ENCODE measurements at places on chromosomes 5 and 9.
A peak's percentile ranks its signal among the peaks of the same experiment; 100 is the strongest.

- DNase-seq: no peak
- no peak overlapping the region for H3K27ac ChIP-seq
- H3K36me3 ChIP-seq: no peaks in the 10 kb centered on the region
- no peak overlapping the region for H3K4me3 ChIP-seq
- H3K27me3 ChIP-seq: no peaks in the 10 kb centered on the region
Measured at GRCh38 chr5:125451622-125452021, 705.2 kb upstream of the ZNF608 start.

GRCh38 chr9:7266911-7267595 is 509.3 kb downstream of the KDM4C start:
- H3K36me3 ChIP-seq: no peaks in the 10 kb centered on the region
- DNase-seq: no peak
- no peaks in the 10 kb centered on the region for H3K27me3 ChIP-seq
- no peaks in the 10 kb centered on the region for H3K4me1 ChIP-seq

GRCh38 chr5:75510836-75511434 is 494 bp downstream of the CERT1 start:
- peak overlapping the region; percentile 90 for H3K4me3 ChIP-seq
- H3K36me3 ChIP-seq: no peaks in the 10 kb centered on the region
- no peaks in the 10 kb centered on the region for H3K27me3 ChIP-seq
- H3K27ac ChIP-seq: peak overlapping the region; percentile 90
- peaks cover 33% of the 10 kb centered on the region for H3K4me1 ChIP-seq

GRCh38 chr9:114887963-114888362 is 42.4 kb downstream of the TNFSF8 start:
- no peaks in the 10 kb centered on the region for H3K4me1 ChIP-seq
- no peaks in the 10 kb centered on the region for H3K27me3 ChIP-seq
- no peak for DNase-seq
- no peaks in the 10 kb centered on the region for H3K36me3 ChIP-seq
- H3K27ac ChIP-seq: no peak overlapping the region
- H3K4me3 ChIP-seq: no peak overlapping the region

GRCh38 chr5:60810438-60811085 is 33.5 kb downstream of the ELOVL7 start:
- H3K4me1 ChIP-seq: no peaks in the 10 kb centered on the region
- DNase-seq: no peak
- no peaks in the 10 kb centered on the region for H3K36me3 ChIP-seq
- H3K27me3 ChIP-seq: no peaks in the 10 kb centered on the region
- H3K27ac ChIP-seq: no peak overlapping the region
- H3K4me3 ChIP-seq: no peak overlapping the region

GRCh38 chr9:74958587-74958986 is 5.9 kb upstream of the C9orf40 start:
- no peak for DNase-seq
- no peaks in the 10 kb centered on the region for H3K36me3 ChIP-seq
- no peak overlapping the region for H3K4me3 ChIP-seq
- H3K4me1 ChIP-seq: no peaks in the 10 kb centered on the region
- H3K27me3 ChIP-seq: no peaks in the 10 kb centered on the region
- no peak overlapping the region for H3K27ac ChIP-seq

GRCh38 chr5:54692631-54693030 is 175.1 kb downstream of the SNX18 start:
- H3K4me1 ChIP-seq: peaks cover 90% of the 10 kb centered on the region
- H3K36me3 ChIP-seq: no peaks in the 10 kb centered on the region
- no peak overlapping the region for H3K4me3 ChIP-seq
- DNase-seq: no peak

DNA sequence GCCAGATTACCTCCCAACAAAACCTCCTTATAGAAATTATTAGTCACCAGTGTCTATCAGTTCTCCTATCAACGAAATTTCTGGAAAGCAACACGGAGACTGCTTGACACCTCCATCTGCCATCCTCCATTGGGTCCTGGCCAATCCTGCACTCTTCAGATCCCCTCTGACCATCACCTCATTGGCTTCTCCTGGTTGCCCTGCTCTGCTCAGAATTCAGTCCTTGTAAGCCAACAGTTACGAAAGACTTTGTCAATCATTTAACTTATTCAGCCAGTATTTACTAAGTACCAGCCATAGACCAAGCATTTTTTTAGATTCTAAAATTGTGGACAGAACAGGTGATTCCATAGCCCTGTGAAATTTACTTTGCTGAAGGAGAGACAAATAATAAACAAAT is 228.5 kb downstream of the MARCHF11 start:
- H3K27ac ChIP-seq: no peak overlapping the region
- no peak for DNase-seq
- H3K36me3 ChIP-seq: no peaks in the 10 kb centered on the region
- H3K4me1 ChIP-seq: no peaks in the 10 kb centered on the region
- no peaks in the 10 kb centered on the region for H3K27me3 ChIP-seq
- no peak overlapping the region for H3K4me3 ChIP-seq

All from thoracic aorta (tissue), 2 donors.